A549 treated with RU486 at 1 μM for 4 hours (cell line): ENCODE measurements at places on chromosomes 3 and 15. TPM values are rescaled to one million over a fixed set of nuclear protein-coding genes. Genes with fewer than 3 reads are reported as not detected.

The RAD51 gene
- total RNA-seq, result 15.5 to 22.6 TPM (median 19.3 TPM) in 5 replicates

The GUCA1C gene
- total RNA-seq, result not detected in 5 replicates

The USP50 gene
- not detected in 5 replicates for total RNA-seq

The ISLR2 gene
- total RNA-seq, result 0.15 to 0.29 TPM (median 0.20 TPM) in 4 of 5 replicates, not detected in the other

The ULK4 gene
- 5.4 to 10.9 TPM (median 7.1 TPM) in 5 replicates for total RNA-seq

The EPM2AIP1 gene
- 3.9 to 7.1 TPM (median 6.7 TPM) in 5 replicates for total RNA-seq

The MST1R gene
- total RNA-seq, result 5.3 to 8.5 TPM (median 7.4 TPM) in 5 replicates

The LARP6 gene
- 55.7 to 88.3 TPM (median 82.7 TPM) in 5 replicates for total RNA-seq
